ENCODE measurements at places on chromosomes 2 and 18.
A peak's percentile ranks its signal among the peaks of the same experiment; 100 is the strongest.

DNA sequence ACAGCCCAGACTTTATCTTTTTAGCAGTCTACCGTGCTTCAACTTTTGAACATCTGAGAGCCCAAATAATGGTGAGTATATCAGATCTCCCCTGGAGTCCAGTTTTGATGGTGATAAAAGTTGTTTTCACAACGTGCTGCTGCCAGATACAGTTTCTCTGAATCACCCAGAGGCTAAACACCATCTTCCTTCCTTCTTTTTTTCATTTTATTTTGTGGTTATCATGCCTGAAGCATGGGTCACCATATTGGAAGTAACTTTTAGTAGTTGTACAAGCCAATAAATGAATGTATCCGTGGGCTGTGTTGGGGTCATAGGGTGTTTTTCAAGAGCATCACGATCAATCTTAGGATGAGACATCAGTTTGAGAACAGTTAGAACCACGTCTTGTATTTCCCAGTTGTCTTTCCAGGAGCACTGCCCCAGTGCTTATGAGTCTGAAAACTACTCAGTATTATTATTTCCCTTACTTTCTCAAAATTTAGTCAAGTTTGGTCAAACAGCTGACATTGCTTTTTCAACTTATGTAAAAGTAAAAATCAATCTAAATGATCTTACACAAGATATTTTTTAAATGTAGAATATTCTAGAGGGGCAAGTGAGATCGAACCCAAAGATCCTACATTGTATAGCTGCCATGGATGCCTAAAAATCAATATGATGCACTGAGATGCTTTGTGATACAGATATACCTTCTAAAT is 311.4 kb downstream of the CTNNA2 start:
- DNase-seq, result no peak

GRCh38 chr18:6589923-6590322 is 139.6 kb upstream of the ARHGAP28 start:
- no peak for DNase-seq

DNA sequence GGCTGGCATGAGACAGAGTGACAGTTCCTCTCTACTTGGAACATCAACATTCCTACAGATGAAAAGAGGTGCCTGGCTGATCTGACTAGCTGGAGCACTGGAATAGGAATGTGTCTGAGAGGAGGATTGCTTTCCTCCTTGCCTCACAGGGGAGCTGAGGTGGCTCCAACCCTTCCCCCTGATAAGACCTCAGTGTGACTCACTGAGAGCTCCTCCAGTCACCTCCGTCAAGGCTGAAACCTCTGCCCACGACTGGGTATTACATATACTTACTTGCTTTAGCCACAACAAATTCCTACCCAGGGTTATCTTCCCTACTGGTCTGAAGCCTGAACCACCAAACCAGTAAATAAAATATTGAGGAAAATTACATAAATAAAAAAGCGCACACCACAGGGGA is 342.7 kb upstream of the REG3G start:
- no peak for DNase-seq

DNA sequence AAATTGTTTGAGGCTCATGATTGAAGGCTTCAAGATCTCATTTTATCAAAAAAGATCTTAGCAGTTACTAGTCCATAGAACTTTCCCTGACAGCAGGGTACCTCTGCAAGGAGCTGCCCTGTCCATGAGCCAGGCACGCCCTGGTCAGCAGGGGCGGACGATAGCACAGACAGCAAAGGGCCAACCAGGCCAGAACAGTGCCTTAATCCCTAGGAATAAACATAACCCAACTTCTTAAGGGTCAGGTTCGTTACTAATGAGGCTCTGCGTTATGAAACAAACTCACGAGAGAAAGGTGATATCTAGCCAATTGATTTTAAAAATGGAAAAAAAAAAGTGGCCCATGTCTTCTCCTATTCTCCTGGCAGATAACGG is 59.2 kb downstream of the BCL2 start:
- no peak for DNase-seq

GRCh38 chr2:143558665-143559064 is 429.4 kb downstream of the ARHGAP15 start:
- peak; percentile 12 for DNase-seq

GRCh38 chr2:24984912-24985311 is 13.2 kb upstream of the DNAJC27 start:
- peak; percentile 66 for DNase-seq

DNA sequence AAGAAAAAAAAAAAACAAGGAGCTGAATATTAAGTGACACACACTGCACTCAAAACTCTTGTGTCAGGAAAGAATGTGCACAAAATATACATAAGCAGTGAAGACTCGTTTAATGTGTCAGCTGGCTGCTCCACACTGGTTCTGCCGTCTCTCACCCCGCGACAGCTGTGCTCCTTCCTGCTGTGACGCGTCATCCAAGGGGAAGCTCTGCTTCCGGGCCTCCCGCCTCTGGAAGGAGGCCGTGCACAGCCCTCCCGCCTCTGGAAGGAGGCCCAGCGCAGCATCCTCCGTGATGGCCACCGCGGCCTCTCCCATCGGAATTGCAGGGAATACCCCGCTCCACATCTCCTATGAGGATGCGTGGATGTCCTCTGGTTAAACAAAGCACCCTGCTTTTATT is 151.0 kb downstream of the HDAC4 start:
- no peak for DNase-seq

- DNase-seq, result no peak
These were observed 9.3 kb downstream of the STAMBP start for GRCh38 chr2:73837847-73838585.

DNA sequence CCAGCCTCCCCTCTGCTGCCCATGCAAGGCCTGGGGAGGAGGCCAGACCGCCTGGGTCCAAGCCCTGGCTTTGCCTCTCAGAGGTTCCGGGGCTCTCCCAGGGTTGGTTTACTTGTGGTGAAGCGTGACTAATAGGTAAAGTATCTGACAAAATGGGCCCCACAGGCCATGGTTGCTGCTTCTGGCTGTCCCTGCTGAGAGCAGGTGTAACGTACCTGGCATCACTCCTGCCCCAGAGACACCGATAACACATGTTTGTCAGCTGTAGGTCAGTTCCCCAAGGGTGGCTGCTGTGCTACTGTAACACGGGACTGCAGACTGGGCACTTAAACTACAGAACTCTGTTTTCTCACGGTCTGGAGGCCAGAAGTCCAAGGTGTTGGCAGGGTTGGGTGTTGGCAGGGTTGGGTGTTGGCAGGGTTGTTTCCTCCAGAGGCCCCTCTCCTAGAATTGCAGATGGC is 34.1 kb downstream of the ODC1 start:
- DNase-seq, result no peak

DNA sequence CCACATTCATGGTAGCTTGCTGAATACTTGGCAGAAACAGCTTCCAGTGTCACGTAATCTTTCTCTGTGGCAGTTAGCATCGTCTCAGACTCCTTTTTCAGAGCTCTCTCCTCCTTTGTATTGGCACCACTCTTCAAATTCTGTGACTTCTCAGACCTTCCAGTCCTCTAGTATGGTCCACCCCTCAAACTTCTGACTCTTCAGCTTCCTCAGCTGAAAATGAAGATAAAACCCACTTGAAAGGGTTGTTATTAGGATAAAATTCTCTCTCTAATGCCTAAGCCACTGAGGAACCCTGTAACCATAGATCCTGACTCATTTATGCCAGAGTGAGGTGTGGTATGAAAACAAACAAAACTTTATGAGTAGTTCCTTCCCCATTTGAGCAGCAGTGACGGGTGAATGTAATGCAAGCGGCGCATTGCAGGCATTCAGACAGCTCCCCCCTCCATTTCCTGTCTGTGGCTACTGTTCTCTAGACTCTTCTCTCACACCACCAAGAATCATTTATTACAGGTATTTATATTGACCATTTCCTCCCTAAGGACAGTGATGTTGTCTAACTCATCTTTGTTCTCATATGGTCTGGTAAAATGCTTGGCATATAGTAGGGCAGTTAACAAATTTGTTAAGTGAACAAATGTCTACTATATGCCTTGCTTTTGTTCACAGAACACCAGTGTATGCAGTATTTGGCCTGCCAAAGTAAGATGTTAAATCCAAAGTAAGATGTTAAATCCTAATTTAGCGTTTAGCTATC is 35.3 kb downstream of the GALNT1 start:
- DNase-seq, result no peak

DNA sequence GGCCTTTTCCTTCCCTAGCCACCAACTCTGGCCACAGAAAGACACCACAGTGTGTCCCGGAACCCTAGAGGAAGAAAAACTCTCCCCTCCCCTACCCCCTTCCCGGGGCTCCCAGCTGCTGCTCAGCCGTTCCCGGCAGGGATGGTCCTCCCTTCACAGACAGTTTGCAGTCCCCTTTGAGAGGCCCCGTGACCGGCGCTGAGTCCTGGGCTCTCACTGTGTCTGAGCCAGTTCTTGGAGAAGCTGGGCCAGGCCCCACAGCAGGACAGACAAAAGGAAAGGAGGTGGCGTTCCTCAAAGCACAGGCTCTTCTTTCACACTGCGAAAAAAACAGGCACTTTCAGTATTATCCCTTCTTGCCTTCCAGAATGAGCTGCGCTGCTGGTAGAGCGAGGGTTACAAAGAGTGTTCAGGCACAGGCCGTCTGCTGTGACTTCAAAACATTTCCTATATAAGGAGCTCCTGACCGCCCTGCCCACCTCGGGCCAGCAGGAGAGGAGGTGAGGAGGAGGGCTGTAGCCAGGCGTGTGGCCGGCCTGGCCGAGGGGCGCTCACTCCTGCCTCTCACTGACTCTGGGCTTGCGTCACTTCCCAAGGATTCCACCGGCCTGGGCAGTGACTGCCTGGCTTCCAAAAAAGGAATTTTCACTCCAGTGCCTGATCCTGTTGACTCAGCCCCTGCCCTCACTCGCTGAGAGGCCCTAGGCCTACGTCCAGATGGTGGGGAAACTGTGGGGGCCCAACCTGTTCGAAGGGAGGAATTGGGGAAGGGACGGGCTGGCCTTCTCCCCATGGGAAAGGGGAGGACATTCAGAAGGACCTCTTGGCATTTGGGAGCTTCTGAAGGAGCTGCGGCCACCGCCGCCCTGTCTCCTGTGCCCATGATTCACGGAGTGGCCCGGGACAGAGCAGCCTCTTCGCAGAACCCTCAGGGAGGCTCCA is 24.9 kb downstream of the CIDEA start:
- no peak for DNase-seq

DNA sequence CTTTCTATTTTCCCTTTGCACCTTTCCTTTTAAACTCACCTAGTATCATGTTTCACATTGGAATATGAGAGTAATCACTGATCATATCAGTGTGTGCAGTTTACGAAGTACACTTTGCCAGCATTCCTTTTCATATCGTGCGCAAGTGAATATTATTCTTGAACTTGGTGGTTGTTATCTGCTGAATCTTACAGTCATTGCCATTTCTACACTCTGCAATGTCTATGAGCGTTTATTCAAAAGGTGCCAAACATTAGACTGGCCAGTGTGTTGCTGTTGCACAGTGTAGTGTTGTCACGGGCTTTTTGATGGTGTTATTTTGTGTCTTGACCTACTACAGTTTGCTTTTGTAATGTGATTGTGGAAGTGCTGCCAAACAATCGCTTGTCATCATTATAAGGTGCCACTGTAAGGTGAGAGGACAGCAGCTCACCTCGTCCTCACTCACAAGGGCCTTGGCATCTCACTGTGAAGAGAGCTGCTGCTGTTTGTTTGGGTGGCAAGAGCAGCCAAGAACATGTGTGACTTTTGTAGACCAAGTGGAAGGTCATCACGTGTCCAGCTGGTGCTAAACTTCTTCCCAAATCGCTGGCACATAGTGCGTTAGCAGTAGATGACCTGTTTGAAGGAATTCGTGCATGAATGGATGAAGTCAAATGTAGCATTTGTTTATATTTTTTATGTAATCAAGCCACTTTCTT is 113.3 kb downstream of the MYO1B start:
- no peak for DNase-seq

GRCh38 chr2:51959696-51960095 is 927.8 kb upstream of the NRXN1 start:
- DNase-seq, result no peak

DNA sequence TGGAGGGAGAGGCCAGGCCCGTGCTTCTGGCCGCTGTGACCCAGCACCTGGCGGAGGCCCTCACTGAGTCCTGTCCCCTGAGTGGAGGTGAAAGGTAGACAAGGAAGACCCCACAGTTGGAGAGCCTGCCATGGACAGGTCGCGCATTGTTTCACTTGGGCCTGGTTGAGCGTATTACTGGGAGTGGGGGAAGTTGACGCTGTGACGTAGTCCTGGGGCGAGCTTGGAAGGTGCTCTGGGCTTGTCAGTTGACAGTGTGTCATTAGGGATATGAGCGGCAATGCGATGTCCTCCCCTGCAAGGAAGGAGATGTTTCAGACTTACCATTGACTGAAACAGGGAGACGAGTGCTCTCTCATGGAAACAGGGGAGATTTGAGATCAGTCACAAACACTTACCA is 127.1 kb downstream of the SH3RF3 start:
- DNase-seq, result no peak

DNA sequence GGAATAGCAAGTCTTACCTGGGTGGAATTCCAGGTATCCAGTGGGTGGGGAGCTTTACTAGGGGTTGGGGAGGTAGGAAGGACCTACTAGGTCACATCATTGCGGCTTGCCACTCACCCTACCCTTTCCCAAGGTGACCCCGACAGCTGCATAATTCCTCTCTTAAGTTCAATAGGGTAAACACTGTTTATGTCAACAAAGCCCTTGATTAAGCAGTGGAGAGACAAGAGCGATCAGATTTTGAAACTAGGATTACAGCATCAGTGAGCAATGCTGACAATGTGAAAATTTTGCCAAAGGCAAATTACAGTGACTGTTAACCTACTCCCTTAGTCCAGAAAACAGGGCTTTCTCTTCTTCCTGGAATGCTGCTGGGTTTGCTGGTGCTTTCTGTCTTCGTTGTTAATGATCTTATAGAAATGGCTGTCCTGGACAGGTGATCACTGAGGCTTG is 14.5 kb downstream of the SLC19A3 start:
- DNase-seq, result no peak

DNA sequence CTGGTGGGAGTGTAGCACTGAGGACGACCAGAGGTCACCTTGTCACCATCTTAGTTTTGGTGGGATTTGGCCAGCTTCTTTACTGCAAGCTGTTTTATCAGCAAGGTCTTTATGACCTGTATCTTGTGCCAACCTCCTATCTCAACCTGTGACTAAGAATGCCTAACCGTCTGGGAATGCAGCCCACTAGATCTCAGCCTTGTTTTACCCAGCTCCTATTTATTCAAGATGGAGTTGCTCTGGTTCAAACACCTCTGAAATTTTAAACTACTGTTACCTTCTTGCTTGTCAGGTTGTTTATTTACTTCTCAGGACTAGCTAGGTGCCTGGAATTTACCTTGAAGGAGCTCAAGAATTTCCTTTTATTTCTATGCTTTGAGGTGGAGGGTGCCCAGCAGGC is 9.5 kb upstream of the KCNG3 start:
- DNase-seq, result no peak

- DNase-seq, result peak; percentile 4
These were observed 98.7 kb downstream of the ACVR1 start for GRCh38 chr2:157777427-157777826.

Data from NCI-H1105 (cell line).